ENCODE measurements at places on chromosomes 2 and 18. TPM values are rescaled to one million over a fixed set of nuclear protein-coding genes. Genes with fewer than 3 reads are reported as not detected.

DNA sequence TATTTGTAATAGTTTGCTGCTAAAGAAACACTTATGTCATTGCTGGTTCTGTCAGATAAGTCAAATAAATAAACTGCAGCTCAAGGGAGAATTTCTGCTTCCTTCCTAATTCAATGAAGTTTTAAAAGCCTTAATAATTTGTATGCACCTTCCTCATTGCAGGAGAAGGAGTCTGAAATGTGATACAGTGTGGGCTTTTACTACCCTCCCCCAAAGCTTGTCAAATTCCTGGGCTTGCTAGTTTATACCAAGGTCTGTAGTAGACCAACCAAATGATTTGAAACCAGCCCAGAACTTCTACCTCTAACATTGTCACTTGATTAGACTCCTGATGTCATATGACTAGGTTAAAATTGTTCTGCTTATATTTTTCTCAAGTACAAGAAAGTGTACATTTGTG lies 131.8 kb downstream of the DTNA start:
- no peak for DNase-seq

DNA sequence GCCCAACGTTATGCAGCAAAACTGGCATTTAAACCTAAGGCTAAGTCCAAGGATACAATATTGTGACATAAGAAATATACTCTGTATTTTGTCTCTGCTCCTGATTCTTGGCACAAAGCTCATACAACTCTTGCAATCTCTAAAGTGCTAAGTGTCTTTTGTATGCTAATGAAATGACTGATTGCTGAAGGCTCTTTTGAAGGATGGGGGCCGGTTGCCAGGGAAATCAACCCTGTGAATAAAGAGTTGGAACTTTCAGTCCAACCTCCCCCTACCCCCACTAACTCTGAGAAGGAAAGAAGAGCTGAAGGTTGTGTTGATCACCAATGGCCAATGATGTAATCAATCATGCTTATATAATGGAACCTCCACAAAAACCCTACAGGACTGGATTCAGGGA lies 40.3 kb downstream of the SESTD1 start:
- no peak for DNase-seq

DNA sequence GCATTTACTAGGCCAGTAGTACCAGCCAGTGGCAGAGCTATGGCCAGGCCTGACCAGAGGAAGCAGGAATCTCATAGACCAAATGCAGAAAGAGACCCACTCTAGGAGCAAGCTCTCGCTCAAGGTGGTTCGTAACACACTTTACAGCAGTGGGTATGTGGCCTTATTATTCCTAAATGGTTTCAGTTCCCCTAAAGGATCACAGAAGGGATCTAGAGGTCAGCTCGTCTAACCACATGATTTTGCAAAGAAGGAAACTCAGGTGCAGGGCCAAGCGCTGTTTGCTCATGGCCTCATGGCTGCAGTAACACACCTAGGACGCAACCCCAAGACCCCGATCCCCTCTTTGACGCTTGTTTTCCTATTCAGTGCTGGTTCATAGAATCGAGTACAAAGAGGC lies 65.5 kb upstream of the ATG16L1 start:
- no peak for DNase-seq

DNA sequence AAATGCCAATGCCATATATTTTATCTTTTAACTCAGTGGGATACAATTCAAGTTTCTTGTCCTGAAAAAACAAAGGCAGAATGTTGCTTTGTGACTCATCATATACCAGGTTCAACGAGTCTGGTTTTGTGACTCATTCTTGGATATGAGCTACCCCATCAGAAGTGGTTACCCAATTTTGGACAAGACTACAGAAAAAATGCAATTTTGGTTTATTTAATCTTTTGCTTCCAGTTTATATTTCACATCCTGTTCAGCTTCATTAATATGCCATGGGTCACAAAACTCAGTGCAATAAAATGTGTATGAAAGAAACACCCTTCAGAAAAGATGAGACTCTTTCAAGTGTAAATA lies 25.0 kb downstream of the FN1 start:
- DNase-seq, result no peak

GRCh38 chr2:194289712-194290346 lies 1367.2 kb upstream of the SLC39A10 start:
- DNase-seq, result no peak

- DNase-seq, result no peak
Observed at GRCh38 chr2:105042189-105042588, 4.3 kb downstream of the MRPS9 start.

- DNase-seq, result no peak
Observed at GRCh38 chr2:187875261-187876141, 321.3 kb upstream of the TFPI start.

GRCh38 chr2:10439185-10439879 lies 8.8 kb downstream of the ODC1 start:
- no peak for DNase-seq

GRCh38 chr18:55354795-55355194 lies 233.2 kb downstream of the TCF4 start:
- DNase-seq, result no peak

Gene EMILIN1
- 47.1 TPM for total RNA-seq

Gene APOB
- 0.09 TPM for total RNA-seq
